Stimulated activated CD4-positive, alpha-beta T cell treated with anti-CD3 and anti-CD28 coated beads, Interleukin-1b, Interleukin-23, amount 100 ng/mL, for 48 hours (primary cell): ENCODE measurements at places on chromosomes 5 and 9.

GRCh38 chr9:124341455-124342170, 73.6 kb downstream of the PSMB7 start:
- DNase-seq, result no peak

- DNase-seq, result no peak
Observed at GRCh38 chr5:138912093-138912492, 37.0 kb upstream of the LRRTM2 start.

GRCh38 chr5:174532455-174533453, 191.6 kb upstream of the MSX2 start:
- DNase-seq, result peak; percentile 27

DNA sequence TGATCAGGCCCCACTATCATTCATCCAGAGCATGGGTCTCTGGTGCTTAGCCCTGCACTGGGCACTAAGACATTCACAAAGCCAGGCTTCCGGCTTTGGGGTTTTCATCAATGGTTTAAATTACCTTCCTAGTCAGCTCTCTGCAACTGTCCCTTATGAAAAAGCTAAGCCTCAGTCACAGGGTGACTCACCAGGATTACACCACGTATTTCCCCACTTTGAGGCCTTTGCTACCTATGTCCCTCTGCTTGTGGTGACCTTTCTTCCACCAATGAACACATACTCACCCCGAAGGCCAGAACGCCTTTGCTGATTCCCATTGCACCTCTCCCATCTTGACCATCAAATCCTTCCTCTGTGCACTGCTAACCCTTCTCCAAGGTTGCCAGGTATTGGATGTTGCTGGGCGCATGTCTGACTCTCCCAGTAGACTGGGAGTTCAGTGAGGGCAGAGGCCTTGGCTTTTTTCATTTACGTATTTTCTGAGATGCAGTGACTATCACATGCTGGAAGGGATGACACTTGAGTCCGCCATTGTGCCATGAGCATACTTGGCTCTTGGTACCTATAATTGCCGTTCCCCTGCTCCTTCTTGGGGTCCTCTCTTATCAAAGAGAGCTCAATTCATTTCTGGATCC, 58.7 kb upstream of the TNFSF8 start:
- peak; percentile 61 for DNase-seq

- DNase-seq, result no peak
Observed at GRCh38 chr9:75912951-75913350, 22.5 kb downstream of the PCSK5 start.

DNA sequence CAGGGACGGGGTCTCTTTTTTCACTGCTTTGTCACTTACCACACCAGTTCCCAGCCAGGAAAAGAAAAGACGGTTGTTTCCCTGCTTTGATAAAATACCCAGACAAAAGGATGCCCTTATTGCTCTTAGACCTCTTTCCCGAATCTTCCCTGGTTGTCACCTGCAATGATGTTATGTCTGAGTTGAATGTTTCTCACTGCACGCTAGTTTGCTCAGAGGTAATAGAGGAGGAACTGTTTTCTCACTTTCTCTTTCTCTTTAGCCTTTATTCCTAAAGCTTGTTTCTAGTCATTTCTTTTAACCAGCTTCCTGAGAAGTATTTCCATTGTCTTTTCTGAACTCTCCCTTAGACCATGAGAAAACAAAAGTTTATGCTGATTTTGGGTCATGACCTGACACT, 32.9 kb downstream of the ACER2 start:
- DNase-seq, result no peak

GRCh38 chr5:130109152-130109551, 204.9 kb downstream of the CHSY3 start:
- no peak for DNase-seq

DNA sequence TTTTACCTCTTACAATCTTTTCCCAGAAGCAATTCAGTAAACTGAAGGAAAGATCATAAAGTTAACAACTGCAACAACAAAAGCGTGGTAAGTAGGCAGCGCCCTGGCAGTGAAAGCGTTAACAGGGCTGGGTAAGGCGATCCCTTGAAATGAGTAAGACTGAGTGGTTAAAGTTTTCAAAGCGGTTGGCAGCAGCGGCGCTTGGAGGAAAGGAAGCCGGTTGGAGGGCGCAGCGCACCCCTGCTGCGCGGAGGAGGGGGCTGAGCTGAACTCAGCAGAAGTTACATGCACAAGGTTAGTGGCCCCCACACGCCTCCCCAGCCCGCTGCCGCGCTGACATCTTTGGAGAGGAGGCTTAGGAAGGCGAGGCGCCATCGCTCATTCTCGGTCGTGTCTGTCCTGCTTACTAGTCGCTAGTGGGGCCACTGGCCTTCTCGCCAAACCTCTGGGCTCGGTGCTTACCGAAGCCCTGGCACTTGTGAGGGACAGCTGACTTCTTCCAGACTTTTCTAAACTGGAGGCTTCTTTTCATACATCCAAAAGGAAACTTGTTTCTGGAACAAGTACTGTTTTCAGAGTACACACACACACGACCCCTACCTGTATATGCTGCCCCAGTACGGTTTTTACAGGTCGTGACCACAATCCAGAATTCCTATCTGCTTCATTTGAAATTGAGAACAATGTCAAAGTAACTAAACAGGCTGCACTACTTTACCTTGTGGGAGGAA, at the start of gene SH3RF2:
SH3RF2 (plus strand) TSS at position 178 of the 731 bp plus-strand sequence. CDS start 1,351 bp downstream, outside the sequence.
- DNase-seq, result peak; percentile 40

- DNase-seq, result no peak
Observed at GRCh38 chr9:113887436-113887835, 11.3 kb downstream of the ZNF618 start.

GRCh38 chr9:128409978-128410377, 10.7 kb upstream of the CERCAM start:
- DNase-seq, result no peak

DNA sequence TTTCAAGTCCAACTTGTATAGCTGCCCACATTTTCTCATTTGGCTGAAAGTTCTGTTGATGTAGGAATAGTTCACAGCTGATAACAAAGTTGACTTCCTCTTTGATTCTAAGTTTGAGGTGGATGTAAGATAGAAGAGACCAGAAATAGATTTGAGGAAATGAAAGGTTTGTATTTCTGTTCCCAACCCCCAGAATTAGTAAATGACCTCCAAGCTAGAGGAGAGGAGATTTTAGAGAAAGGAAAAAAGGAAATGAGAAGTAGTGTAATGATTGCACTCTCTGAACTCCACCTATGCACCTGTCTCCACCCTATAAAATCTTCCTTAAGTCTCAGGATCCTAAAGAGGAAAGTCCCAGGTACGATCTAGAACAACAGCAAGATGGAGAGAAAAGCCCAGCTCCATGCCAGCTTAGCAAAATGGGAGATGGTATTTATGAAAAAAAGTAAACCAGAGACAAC, 130.4 kb upstream of the POC5 start:
- no peak for DNase-seq

DNA sequence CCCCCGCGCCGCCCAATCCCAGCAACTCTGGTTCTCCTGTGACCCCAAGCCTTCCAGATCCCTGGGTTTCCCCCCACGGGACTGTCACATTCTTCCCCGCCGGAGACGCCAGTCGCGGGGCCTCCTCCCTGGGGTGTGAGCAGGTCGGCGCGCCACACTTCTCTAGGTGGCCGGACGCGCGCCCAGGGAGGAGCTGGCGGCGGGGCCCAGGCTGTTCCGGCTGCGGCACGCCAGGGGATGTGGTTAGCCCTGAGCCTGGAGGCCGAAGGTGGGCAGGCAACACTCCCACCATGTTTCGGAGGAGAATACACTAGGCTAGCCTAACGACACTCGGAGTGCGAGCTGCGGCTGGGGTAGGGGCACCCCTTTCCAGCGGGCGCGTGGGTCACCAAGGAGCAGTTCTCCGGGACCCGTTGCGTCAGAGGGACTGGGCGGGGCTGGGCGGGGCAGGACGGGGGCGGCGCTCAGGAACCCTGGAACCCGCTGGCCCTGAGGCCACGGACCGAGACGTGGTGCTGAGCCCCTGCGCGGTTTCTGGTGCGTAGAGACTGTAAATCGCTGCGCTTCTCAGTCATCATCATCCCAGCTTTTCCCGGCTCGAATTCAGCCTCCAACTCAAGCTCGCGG, at the start of gene SLC27A6:
SLC27A6 (plus strand) TSS at position 478 of the 627 bp plus-strand sequence. CDS start 650 bp downstream, outside the sequence.
- no peak for DNase-seq

DNA sequence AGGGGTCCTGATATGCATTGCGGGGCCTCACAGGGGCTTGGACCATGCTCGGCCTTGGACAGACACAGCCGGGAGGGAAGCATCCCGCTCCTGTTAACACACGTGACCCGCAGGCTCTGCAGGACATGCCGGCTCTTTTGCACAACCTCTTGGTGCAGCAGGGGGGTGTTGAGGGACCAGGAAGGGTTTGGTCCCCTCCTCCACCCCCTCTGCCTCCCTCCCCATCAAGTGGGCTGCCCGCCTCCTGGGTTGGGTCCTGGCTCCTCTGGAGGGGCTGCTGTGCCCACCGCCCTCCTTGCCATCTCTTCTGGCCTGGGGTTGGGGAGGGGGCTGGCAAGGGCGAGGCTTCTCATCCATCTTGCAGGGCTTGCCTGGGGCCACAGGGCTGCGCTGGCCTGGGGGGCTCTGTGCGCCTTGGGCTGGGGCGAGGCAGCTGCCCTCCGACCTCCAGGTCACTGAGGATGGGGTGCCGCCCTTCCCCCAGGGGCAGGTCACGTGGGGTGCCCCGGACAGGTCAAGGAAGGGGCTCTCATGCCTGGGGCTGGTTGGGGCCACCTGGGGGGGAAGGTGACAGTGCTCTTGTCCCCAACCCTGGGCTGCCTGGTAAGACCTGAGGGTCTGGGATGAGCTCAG, 16.8 kb upstream of the SLC9A3 start:
- no peak for DNase-seq

- no peak for DNase-seq
Observed at GRCh38 chr9:107976767-107977166, 487.2 kb upstream of the KLF4 start.

GRCh38 chr9:134357631-134358025, 31.4 kb downstream of the RXRA start:
- DNase-seq, result no peak

GRCh38 chr9:127968042-127968441, 12.7 kb downstream of the EEIG1 start:
- peak; percentile 63 for DNase-seq

DNA sequence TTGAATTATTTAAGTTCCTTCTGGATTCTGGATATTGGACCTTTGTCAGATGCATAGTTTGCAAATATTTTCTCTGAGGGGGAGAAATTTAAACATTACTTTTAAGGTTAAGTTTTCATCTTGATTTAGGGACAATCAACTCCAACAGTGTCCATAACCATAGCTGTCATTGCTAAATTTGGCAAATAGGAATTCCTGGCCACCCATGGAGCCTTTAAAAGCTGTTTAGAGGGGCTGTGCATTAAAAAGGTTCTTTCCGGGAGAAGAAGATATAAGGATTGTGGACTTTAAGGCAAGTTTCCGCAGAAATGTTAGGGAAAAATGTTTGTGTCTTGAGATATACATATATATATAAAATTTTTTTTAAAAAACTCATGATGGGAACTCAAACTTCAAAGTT, 339.7 kb downstream of the ADAMTS6 start:
- no peak for DNase-seq

- no peak for DNase-seq
Observed at GRCh38 chr5:139717221-139717620, 69.1 kb downstream of the CXXC5 start.

DNA sequence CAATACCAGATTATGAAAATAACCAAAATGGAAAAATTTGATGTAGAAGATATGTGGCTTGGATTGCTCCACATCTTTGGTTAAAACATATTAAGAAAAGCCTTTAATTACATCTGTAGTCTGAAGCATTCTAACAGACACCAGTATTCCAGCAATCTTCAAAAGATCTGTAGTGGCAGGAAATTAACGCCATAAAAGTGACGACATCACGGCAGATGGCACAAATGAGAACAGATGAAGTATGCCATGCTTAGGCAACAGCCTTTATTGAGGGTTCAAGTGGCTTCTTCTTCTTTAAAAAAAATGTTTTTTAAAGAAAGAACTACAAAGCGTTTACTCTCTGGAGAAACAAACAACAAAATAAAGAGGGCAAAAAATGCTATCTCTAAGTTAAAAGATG, 164.2 kb downstream of the MEF2C start:
- DNase-seq, result no peak

DNA sequence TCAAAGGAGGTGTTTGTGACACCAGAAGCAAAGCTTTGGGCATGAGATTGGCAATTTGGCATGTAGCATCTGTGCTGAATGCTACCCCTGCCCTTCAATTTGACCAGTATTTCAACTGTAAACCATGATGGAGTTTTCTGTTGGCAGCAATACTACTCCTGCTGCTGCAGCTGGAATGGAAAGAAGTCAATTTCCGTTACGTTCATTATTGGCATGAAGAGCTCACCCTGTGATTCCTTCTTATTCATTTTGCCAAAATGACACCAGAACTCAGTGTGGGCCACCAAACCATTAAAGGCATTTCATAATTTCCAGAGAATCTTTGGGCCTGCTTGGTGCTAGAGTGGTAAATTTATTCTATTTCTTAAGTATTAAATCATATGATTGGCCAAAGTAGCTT, 433.1 kb upstream of the DMAC1 start:
- no peak for DNase-seq

DNA sequence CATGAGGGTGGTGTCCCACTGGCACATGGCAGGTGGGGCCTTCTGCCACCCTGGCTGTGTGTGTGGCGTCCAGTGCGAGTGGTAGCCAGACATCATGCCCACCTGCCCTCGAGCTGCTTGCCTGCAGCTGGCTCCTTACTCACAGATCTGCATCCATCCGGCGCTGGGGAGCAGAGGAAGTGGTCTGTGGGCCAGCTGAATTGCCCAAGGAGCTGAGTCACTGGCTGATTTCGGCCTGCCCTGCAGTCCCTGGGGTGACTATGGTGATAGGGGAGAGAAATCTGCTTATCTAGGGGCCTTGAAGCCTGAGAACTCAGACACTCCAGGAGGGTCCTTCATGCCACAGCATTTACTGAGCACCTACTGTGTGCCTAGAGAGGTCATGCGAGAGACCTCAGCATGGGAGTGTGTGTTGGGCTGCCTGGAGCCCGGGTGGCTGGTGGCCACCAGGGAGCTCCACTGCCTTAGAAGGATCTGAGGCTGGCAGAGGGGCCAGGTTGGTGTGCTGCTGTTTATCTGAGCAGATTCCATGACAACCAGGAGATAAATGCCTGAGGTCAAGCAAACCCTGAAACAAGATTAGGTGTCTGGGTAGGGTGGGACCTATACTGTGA, 57.1 kb downstream of the SLC22A5 start:
- DNase-seq, result peak; percentile 82

GRCh38 chr9:128233817-128234406, 30.7 kb downstream of the DNM1 start:
- DNase-seq, result no peak

- DNase-seq, result peak; percentile 87
Observed at GRCh38 chr9:137150617-137151457, 11.9 kb downstream of the GRIN1 start.
